Testis (tissue), 5 donors: ENCODE measurements at places on chromosomes 5 and 9. TPM values are rescaled to one million over a fixed set of nuclear protein-coding genes. Genes with fewer than 3 reads are reported as not detected.

DNA sequence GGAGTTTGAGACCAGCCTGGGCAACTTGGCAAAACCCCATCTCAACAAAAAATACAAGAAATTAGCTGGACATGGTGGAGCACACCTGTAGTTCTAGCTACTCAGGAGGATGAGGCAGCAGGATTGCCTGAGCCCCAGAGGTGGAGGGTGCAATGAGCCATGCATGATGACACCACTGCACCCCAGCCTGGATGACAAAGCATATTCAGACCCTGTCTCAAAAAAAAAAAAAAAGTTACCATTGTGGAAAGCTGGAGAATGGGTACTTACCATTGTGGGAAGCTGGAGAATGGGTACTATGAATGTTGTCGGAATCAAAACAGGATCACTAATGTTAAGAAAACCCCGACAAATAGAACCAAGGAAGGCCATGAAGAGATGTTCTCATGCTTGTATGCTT, 25.7 kb downstream of the HINT1 start:
- no peak for DNase-seq

- DNase-seq = no peak
Observed at GRCh38 chr9:72772661-72773060, 180.2 kb downstream of the ALDH1A1 start.

ANKRD34B gene
- 0.16 TPM for total RNA-seq

DNA sequence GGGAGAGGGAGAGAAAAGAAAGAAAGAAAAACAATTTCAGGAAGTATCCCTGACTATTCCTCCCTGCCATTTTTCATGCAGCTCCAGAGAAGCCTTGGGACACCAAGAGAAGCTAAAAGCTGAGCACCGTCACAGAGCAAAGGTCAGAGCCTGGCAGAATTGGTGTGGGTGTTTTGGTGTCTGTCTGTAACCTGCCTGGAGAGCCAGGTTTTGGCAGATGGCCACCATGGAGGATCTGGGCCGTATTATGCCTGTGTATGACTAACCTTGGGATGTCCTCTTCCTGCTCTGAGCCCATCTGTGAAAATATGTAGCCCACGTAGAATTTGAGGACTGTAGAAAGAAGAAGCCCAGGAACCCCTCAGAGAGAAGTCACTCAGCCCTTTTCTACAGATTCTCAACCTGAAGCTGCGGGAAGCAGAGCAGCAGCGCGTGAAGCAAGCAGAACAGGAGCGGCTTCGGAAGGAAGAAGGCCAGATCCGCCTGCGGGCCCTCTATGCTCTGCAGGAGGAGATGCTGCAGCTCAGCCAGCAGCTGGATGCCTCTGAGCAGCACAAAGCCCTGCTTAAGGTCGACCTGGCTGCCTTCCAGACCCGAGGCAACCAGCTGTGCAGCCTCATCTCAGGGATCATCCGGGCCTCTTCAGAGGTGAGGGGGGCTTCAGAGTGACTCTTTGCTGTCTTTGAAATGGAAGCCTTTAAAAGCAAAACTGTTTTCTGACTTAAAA, 18.8 kb downstream of the GLE1 start:
- peak; percentile 38 for DNase-seq

GRCh38 chr9:4148231-4148561, 151.7 kb downstream of the GLIS3 start:
- DNase-seq = no peak

NCS1 gene
- total RNA-seq = 5.2 TPM

GRCh38 chr5:157100140-157100679, 8.6 kb downstream of the HAVCR2 start:
- DNase-seq = no peak

GRCh38 chr9:36572515-36573418, at the start of gene MELK:
MELK (plus strand) TSS chr9:36572895; CDS start chr9:36581682, 8,787 bp downstream.
- DNase-seq = peak; percentile 89

FAT2 gene
- total RNA-seq = 10.3 TPM

DNA sequence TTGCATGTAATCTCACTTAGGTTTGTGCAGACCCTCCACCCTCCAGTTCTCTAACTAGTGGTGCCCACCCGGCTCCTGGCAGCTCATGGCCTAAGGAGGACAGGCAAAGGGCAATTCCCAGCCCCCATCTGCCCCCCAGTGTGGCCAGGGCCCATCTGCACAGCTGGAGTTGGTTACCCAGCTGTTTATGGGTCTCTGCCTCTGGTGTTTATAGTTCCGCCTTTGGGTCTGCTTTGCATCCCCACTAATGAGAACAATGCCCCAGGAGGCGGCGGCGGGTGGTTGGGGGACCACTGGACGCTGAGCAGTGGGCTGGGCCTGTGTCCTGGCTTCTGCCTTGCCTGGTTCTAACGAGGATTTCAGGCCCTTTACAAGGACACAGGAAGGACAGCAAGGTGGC, 62.4 kb downstream of the NDST1 start:
- DNase-seq = no peak

GRCh38 chr5:59259237-59259636, 634.3 kb downstream of the PDE4D start:
- DNase-seq = no peak

TRIM36 gene
- 289 TPM for total RNA-seq

GRCh38 chr5:912280-913091, 19.8 kb downstream of the TRIP13 start:
- no peak for DNase-seq

DNA sequence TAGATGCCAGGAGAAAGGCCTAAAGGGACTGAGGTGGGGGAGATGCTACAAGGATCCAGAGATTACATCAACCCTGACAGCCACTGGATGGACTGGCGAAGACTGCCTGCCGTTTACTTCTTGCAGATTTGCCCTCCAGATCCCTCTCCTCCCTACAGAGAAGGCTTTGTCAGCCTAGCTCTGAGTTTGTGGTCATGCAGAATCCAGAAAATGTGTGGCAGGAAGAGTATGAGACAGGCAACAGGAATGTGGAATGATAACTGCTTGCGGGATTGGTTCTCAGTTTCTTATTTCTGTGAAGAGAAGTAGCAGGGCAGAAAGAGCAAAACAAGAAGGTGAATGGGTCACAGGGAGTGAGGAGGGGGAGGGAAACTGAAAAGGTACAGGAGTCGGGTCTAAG, 129.6 kb downstream of the TLE1 start:
- no peak for DNase-seq

DNA sequence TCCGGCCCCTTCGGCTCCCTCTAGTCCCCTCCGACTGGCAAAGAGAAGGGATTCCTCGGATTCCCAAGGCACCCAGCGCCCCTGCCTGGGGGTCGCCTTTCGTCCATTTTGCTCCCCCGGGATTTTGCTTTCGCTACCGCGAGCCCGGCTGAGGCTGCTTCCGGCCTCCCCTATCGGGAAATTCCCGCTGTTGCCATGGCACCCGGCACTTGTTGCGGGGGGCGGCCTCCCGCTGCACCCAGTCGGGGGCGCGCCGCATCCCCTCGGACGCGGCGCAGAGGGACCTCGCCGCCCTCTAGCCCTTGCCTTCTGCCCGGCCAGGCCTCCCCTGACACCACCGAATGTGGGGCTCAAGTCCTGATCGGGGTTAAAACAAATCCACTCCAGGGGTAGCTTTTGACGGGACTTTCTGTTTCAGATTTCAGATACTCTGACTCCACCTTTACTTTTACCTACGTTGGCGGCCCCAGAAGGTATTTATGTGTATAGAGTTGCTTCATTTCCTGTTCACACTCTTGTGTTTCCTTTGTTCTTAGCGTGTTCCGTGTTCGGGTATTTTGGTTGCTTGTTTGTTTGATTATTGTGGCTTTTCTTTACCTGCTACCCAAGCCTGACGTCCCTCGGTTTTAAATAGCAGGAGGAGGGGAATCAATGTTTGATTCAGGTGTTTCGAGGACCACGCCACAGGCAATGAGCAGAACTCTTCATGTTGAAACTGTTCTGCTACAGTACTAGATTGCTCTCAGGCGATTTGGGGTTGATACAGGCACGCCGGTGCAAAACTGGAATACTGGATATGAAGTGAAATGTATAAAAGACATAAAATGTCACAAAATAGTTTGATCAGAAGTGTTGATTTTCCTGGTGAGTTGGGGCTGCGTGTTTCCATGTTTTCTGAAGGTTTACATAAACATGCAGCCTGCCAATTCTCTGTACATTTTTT, 1.5 kb downstream of the PARP8 start:
- peak; percentile 79 for DNase-seq
